8988T (cell line): ENCODE measurements at places on chromosomes 6 and 20.

DNA sequence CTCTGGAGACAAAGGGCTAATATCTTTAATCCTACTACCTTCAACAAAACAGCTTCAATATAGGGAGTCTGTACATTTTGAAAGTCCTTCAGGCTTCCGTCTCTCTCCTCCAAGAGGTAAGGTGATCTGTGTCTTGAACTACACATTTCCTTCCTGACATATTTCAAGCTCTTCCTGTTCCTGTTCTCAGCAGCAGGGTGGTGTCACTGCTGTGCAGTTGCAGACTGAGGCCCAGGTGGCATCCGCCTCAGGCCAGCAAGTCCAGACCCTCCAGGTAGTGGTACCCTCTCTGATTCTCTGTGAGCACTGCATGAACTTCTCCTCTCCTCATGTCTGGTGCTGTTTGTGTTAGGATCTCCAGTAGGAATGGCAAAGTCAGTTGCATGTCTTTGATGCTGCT, 7.8 kb downstream of the NFYA start:
- no peak for DNase-seq

- no peak for DNase-seq
Measured at GRCh38 chr6:4319981-4320683, 184.8 kb upstream of the ECI2 start.

GRCh38 chr6:105357165-105357564, 45.7 kb downstream of the PREP start:
- DNase-seq, result no peak

DNA sequence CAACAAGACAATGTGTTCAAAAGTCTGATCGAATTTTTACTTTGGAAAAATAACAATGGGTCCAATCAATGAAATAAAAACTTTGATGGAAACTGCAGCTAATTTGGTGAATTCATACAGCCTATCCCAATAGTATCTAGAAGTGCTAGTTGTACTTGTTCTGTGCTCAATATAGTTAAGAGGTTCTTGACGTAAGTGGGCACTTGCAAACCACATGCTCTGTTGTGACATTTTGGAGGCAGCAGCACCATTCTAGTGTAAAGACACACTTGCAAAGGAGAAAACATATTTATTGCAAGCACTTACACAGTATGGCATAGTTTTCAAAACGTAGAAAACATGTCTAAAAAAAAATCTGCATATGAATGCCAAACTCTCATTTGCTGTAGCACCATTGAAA, 6.7 kb upstream of the KLHL31 start:
- DNase-seq, result no peak

DNA sequence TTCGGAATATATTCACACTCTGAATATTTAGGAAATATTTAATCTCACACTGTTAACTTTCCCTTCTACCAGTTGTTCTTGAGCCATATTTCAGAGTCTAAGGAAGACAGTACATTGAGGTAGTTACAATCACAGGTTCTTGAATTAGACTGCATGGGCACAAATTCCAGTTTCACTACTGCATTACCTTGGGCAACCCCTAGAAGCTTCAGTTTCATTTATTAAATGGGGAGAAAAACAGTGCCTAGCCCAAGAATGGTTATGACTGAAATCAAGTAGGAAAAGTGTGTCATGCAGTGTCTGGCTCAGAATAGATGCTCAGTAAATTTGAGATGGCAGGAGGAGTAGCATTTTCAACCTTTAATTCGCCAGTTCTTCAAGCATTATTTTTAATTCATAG, 124.5 kb upstream of the SAMD5 start:
- DNase-seq, result no peak

GRCh38 chr20:62678553-62678952, 30.1 kb upstream of the NTSR1 start:
- no peak for DNase-seq

- DNase-seq, result no peak
Measured at GRCh38 chr6:40922281-40922680, 116.7 kb downstream of the UNC5CL start.

GRCh38 chr6:38796006-38796405, 80.9 kb downstream of the DNAH8 start:
- no peak for DNase-seq

DNA sequence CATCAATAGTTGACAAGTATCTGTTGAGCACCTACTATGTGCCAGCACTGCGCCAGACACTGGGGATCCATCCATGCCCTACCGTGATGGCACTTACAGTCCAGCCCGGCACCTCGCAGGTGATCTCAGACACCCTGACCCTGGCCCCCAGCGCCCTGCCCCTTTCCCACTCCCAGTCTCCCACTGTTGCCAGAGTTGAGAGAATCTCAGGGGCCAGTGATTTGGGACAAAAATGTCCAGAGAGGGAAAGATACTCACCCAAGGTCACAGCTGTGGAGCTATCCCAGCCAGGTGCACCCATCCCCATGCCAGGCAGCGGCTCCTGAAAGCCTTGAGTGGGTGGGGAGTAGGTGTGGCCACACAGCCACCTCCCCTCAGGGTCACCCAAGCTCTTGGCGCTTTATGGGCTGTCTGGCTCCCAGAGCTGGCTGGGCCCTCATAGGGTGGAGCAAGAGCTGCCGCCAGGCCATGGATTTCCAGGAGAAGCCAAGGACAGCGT, 3.3 kb downstream of the PI16 start:
- DNase-seq, result no peak

DNA sequence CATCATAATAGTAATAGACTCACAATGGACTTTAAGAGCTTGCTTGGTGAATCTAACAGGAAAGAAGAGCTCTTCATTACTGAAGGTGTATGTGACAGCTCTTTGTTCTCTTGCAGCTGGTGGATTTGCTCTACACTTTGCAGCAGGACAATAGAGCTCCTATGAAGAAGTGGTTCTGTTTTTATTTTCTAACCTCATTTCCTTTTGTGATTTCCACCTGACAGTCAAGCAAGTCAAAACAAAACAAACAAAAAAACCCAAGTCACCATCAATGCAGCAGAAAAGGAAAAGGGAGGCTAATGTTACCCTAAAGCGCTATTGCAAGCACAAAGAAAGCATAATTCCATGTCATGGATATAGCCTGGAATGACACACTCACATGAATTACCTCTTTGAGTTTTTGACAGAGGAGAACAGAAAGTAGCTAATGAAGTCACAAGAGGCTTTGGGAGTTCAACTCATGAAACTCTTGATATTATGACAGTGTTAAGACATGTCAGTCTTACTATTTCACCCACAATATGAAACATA, 1188.1 kb downstream of the EPHA7 start:
- DNase-seq, result no peak

- DNase-seq, result no peak
Measured at GRCh38 chr6:119658917-119659316, 309.4 kb upstream of the MAN1A1 start.

DNA sequence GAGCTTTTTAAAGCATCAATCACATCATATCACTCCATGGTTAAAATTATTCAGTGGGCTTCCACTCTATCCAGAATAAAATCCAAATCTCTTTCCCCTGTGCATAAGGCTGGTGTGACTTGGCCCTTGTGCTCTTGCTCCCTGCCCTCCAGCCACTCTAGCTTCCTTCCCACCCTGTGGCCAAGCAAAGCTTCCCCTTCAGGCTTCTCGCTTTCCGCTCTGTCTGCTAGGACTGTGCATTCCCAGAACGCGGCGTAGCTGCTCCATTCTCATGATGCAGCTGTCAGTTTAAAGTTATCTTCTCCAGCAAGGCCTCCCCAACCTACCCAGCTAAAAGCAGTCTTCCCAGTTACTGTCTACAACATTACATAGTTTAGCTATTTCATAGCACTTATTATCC, 19.4 kb upstream of the KCNK16 start:
- DNase-seq, result no peak

DNA sequence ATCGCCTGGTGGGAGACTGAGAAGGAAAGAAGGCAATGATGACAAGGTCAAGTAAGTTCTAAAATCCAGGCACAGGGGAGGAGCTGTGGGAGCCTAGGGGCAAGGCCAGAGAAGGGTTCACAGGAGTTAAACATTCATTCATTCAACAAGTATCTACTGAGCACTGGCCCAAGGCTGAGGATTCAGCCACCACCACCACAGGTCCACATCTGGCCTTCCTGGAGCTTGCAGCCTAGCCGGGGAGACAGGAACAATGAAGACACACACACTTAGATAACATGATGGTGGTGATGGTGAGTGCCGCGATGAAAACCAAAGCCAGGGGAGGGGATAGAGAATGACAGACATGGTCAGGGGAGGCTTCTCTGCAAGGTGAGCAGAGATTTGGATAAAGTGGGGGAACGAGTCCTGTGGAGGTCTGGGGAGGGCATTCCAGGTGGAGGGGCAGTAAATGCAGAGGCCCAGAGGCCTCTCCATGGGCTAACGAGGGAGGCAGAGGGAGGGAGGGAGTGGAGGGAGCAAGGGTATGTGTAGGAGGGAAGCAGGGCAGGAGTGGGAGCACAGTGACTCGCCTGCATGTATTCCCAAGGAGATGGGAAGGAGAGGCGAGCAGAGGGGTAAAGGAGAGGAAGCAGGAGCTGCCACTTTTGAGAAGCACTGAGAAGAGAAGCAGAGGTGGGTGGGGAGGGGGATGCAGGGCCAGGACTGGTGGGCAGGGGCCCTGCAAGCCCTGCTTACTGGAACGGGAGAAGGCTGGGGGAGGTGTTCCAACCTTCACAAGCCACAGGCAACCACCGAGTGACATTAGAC, 10.5 kb upstream of the RSPO4 start:
- DNase-seq, result no peak

GRCh38 chr20:38156888-38157634, 8.0 kb downstream of the TGM2 start:
- no peak for DNase-seq

GRCh38 chr6:143196525-143197225, 136.0 kb downstream of the AIG1 start:
- DNase-seq, result no peak

- no peak for DNase-seq
Measured at GRCh38 chr6:20058912-20059311, 153.4 kb downstream of the MBOAT1 start.

DNA sequence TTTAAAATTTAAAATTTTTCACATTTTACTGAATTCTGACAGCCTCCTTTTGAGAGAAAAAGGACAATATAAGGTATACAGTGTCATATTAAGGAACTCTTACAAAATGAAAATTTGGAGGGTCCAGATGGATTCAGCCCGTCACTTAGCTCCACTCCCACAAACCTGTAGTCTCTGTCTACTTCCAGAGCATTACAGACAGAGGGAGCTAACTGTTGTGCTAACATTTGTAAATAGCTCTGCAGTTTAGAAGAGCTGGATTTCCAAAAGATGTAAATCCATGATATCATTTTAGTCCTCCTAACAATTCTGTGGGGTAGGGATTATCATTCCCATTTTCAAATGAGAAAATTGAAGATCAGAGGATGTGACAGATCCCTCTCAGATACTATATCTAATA, 16.1 kb upstream of the SERINC3 start:
- DNase-seq, result no peak

DNA sequence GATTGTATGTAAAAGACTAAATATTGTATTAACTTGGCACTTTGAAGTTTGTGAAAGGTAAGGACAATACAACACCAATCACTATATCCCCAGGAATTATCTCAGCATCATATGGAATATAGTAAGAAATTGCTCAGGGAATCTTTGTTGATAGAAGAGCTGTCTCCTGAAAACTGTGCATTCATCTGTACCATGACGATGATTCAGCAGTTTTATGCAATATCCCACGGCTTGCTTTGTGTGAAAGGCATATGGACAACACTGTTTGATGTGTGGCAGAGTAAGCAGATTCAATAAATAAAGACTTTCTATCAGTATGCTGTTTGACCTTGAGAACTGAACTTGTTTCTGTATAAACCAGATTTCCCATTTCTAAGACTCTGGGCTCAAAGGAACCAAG, 147.5 kb upstream of the PLN start:
- no peak for DNase-seq

GRCh38 chr20:57504411-57504810, 20.5 kb downstream of the CTCFL start:
- no peak for DNase-seq

- no peak for DNase-seq
Measured at GRCh38 chr6:14965424-14966075, 280.3 kb upstream of the JARID2 start.

GRCh38 chr6:2852921-2853322, 11.3 kb upstream of the SERPINB1 start:
- DNase-seq, result no peak

DNA sequence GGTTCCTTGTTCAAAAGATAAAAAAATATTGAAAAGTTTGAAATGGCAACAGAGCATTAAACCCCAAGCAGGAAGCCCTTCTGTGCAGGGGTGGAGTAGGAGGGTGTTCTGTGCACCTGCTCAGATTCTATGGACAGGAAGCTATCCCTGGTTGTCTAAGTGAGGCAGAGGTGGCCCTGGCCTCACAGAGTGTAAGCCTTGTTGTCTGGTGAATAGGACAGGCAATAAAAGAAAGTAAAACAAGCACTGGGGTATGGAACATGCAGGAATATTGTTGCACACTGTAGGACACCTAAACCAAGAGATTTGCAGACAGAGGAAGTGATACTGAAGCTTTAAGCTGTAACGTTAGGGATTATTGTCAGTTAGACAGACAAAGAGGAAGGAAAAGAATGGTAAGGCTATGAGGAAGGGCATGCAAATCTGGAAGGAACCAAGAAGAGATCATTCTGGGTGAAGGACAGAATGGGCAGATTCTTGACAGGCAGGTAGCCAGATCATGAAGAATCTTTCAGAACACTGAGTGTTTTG, 66.8 kb downstream of the TBC1D7 start:
- no peak for DNase-seq
